ENCODE measurements at places on chromosomes 4 and X. TPM values are rescaled to one million over a fixed set of nuclear protein-coding genes. Genes with fewer than 3 reads are reported as not detected.

The TMEM47 gene
- 8.9 TPM for polyA plus RNA-seq

GRCh38 chr4:98248934-98249333 is 12.2 kb upstream of the RAP1GDS1 start:
- DNase-seq: no peak

The DOK7 gene
- 8.5 TPM for polyA plus RNA-seq

DNA sequence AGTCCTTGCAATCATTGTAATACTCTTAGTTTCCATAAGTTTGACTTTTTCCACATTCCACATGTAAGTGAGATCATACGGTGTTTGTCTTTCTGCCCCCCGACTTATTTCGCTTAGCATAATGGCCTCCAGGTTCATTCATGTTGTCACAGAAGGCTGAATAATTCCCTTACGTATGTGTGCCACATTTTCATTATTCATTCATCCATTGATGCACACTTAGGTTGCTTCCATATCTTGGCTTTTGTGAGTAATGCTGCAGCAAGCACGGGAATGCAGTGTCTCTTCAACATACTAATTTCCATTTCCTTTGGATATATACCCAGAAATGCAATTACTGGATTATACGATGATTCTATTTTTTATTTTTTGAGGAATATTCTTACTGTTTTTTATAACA is 22.0 kb upstream of the VEGFC start:
- no peak for DNase-seq

All from large intestine (tissue), 12 donors.